Stimulated activated CD8-positive, alpha-beta memory T cell treated with anti-CD3 and anti-CD28 coated beads, Interleukin-4, amount 100 ng/mL, for 4 hours (primary cell): ENCODE measurements at places on chromosomes 13 and 19.

DNA sequence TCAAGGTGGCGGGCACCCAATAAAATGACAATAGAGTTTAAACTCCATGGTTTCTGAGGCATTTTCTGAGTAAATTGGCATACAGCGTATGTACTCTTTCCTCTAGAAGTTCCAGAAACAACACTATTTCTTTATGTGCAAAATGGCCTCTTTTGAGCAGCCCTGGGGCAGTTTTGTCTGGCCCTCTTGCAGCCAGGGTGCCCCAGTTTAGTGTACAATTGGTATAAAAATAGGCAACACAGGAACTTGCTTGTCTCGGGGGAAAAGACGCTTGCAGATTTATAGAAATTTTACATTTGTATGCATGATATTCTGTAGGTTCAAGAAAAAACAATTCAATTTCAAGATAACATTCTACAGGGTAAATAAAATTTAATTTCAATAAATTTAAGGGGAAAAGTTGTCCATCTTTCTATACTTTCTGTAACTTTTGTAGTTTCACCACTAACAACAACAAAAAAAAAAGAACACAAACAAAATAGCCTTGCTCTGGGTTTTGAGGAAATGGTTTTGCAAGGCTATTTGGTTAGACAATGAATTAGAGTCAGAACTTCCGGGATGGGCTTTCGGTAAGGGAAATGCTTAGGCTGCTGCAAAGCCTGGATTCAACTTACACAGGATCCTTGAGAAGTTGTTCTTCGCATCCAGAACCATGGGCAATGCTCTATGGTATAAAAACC lies 45.3 kb downstream of the LRCH1 start:
- no peak for DNase-seq

- DNase-seq, result no peak
Observed at GRCh38 chr13:46598820-46599180, 45.8 kb downstream of the LRCH1 start.

- DNase-seq, result no peak
Observed at GRCh38 chr13:33183431-33184111, 102.0 kb downstream of the STARD13 start.

GRCh38 chr19:17441241-17442021 lies 7.0 kb downstream of the TMEM221 start:
- no peak for DNase-seq

DNA sequence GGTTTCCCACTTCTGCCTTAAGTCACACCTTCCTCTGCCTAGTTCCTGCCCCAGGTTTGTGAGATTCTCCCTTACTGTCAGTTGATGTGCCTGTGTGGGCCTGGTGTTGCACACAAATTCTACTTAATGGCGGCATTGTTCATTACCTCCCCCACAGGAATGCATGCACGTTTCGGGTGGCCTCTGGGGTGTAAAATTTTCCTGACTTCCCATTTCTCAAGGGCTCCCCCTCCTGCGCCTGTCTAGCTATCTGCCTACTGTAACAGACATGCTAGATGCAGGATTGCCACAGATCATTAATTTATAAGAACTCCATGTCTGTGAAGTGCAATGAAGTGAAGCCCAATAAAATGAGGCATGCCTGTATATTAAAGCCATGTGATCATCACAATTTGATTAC lies 1466.3 kb downstream of the PCDH9 start:
- no peak for DNase-seq

DNA sequence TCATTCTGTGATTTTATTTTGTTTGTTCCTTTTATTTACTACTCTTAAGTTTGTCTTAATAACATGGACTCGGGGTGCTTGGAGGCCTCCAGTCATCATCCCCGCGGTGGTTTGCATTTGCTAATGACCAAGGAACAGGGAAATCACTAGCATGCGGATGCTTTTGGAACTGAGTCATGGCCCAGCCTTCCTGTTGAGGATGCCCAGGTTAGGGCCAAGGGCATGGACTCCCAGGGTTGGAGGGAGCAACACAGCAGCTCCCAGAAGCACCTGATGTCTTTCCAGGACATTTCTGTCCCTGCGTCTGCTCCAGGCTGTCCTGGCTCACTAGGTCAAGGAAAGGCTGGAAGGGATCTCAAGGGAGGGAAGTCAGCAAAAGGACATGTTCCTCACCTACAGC lies 423.7 kb upstream of the TSHZ3 start:
- no peak for DNase-seq

- no peak for DNase-seq
Observed at GRCh38 chr19:39270036-39270871, 2.1 kb downstream of the IFNL2 start.

DNA sequence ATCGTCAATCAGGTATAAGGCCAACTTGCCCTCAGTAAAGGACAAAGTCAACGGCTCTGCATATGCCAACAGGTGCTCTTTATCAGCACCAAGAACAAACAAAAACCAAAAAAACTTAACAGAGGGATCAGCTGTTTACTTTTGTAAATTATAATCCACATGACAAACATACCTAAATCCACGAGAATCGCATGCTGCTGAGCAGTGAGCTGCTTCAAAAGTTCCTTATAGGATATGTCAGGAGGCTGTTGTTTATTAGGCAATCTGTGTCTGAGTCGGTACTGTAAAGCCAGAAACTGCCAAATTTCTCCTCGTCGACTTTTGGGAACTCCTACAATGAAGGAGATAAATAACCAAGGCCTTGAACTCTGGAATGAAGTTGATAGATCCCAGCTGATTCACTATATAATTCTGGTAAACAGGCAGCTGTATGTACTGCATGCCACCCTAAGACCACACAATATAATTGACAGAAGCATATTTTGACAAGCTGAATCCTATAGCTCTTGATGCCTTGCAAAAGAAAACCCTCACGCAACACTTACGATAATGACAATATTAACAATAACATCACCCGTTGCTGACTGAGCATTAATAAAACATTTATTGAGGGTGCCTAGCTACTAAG lies 179.8 kb downstream of the TBC1D4 start:
- DNase-seq, result no peak

DNA sequence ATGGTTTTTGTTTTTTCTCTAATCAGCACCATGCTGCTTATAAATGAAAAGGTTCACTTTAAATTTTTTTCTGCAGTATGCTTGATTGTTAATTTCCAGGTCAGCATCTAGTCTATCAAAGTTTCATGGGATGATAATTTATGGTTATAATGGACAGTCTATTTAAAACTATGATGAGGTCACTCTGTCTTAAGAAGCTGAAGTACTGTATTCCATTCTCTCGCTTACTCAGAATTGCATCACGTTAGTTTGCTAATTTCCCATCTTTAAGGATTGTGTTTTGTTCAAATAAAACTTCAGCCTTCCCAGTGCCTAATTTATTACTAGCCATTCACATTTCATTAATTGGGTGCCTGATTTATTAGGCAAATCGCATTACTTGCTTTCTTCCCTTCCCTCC lies 94.3 kb downstream of the GPC6 start:
- no peak for DNase-seq

GRCh38 chr13:44352671-44353070 lies 21.0 kb upstream of the SERP2 start:
- DNase-seq, result no peak

DNA sequence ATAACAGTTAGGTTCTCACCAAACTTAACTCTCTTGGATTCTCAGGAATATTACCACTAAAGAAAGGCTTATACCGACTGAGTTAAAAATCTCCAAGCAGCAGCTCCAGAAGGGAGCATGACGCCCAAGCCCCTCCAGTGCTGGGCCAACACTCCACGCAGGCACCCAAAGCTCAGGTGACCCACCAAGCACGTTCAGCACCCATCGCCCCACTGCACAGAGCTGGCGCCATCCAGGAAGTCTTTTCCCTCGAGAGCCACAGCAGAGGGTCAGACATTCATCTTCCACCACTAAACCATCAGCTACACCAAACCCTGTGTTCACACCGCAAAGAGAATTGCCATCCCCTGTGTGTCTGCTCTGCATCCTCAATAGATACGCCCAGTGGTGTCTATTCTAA lies 65.7 kb downstream of the SOX1 start:
- no peak for DNase-seq

GRCh38 chr19:3723883-3724282 lies 15.7 kb downstream of the TJP3 start:
- DNase-seq, result no peak

DNA sequence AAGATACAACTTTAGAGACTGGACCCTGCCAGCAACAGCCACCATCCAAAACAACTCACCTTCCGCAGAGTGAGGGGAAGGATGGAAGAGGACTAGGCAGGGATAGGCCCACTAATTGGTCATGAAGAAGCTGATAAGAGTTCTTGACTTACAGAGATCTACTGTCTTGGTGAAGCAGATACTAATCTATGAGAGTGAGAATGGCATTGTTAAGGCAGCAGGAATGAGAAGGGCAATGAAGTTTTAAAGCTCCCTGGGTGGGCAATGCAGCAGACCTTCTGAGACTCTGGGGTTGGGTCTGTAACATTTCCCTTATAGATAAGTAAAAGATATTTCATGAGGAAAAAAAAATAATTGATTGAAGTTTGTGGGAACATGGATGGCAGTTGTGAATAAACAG lies 63.7 kb downstream of the KLF12 start:
- no peak for DNase-seq

- no peak for DNase-seq
Observed at GRCh38 chr19:14818588-14818987, 16.4 kb downstream of the OR7A5 start.

DNA sequence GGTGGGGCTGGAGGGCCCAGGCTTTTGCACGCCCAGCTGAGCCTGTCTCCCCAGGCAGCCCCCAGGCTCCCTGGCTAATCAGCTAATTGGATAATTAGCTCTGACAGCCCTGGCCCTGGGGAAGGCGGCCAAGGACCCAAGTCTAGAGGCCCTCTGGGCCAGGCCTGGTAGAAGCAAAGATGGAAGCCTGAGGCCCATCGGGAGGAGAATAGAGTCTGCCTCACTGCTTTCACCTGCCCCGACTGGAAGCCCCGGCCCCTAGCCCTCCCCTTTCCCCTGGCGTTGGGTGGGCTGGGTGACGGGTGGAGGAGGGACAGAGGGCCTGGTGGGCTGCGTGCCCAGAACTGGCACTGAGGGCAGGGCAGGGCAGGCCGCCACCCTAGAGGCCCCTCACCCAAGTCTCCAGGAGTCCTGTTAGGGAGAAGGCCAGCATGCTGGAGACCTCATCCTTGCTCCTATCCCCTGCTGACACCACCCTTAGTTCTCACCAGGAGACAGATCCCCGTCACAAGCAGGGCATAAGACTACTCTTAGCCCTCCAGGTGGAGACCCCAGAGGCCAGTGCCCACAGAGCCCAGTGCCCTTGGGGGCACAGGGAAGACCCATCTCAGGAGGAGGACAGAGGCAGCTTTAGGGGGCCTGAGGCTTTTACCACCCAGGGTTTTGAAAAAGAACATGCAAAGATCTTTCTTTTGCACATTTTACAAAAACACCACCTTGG lies 12.0 kb downstream of the LYL1 start:
- DNase-seq, result no peak

DNA sequence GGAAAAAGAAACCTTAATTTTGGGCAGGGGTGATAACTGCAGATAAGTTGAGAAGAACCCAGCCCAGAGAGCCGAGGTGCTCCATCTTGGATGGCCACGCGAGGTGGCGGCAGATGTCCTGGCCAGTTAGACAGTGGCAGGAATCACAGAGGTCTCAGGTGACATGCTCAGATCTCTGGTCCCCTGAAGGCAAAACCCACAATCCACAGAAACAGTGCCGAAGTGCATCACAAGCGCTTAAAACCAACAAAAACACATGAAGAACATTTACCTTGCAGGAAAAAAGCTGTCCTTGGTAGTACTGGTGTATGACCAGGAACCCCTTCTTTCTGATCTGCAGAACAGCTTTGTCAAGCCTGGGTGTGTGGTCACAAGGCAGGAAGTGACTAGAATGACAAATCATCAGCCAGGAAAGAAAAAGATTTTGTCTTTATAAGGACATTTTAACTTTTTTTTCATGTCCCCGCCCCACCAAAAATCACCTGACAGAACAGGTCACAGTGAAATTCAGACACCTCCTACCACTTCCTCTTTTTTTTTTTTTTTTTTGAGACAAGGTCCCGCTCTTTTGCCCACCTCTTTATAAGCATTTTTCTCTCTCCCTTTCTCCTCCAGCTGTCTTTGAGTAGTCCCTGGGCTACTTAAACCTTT lies at the start of gene LCP1:
LCP1 (minus strand) TSS at position 338 of the 651 bp plus-strand sequence. CDS start 22,515 bp downstream, outside the sequence.
- DNase-seq, result peak; percentile 61

GRCh38 chr13:48178126-48178525 lies 54.9 kb upstream of the ITM2B start:
- no peak for DNase-seq

DNA sequence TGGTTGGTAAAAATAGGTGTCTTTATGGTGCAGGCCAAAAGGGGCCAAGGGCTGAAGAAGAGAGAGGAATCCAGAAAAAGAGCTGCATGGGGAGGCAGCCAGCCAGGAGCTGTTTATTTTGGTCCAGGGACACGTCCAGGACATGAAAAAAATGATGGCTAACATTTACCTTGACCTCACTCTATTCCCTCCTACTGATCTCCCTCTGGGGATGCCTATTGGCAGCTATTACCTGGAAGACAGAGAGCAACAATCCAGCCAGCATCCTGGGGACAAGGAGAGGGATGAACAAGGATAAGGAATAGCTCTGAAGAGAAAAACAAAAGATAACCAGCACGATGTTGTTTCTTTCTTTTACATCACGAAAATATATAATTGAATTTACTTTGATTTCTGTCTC lies 1599.6 kb downstream of the SLITRK5 start:
- no peak for DNase-seq

DNA sequence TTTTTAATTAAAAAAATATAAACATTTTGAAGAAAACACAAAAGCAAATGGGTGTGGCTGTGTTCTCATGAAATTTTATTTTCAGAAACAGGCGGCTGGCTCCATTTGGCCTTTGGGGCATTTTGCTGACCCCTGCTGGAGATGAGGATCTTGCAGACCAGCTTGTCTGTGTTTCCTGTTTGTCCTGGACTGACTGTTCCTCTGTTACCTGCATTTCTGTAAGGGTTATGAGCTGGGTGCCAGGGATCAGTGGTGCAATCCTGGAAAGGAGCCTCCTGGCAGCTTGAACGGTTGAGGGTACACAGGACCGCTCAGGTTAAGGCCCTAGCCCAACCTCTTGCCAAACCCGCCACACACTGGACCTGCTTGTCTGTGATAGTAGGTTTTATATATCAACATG lies 49.9 kb downstream of the ZNF787 start:
- DNase-seq, result no peak

- no peak for DNase-seq
Observed at GRCh38 chr19:33303791-33304345, 1.5 kb upstream of the CEBPA start.

GRCh38 chr19:44640518-44640917 lies 3.2 kb upstream of the PVR start:
- no peak for DNase-seq

GRCh38 chr19:4879041-4879440 lies 11.6 kb upstream of the PLIN3 start:
- no peak for DNase-seq
